ENCODE measurements at places on chromosomes 2 and 18.

DNA sequence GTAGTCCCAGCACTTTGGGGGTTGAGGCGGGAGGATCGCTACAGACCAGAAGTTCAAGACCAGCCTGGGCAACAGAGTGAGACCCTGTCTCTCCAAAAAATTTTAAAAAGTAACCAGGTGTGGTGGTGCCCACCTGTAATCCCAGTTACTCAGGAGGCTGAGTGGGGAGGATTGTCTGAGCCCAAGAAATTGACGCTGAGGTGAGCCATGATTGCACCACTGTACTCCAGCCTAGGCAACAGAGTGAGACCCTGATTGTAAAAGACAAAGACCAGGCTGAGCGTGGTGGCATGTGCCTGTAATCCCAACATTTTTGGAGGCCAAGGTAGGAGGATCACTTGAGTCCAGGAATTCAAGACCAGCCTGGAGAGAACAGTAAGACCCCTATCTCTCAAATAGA lies 7.8 kb downstream of the ST6GAL2 start:
- DNase-seq, result no peak

DNA sequence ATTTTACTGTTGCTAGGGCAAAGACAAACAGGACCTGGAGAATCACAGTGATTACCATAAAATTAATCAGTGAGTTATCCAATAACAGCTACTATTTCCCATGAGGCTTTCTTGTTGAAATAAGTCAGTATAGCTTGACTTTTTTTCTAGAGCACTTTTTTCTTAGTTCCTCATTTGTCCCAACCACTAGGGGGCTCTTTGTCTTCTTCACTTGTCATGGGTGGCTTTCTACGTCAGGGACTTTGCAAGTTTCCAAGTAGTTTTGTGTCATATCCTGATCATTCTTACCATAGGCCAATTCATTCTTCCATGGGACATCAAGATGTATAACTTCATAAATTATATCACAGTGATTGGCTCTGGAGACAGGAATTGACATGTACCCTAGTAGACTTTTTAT lies 1019.6 kb upstream of the PIK3C3 start:
- no peak for DNase-seq

DNA sequence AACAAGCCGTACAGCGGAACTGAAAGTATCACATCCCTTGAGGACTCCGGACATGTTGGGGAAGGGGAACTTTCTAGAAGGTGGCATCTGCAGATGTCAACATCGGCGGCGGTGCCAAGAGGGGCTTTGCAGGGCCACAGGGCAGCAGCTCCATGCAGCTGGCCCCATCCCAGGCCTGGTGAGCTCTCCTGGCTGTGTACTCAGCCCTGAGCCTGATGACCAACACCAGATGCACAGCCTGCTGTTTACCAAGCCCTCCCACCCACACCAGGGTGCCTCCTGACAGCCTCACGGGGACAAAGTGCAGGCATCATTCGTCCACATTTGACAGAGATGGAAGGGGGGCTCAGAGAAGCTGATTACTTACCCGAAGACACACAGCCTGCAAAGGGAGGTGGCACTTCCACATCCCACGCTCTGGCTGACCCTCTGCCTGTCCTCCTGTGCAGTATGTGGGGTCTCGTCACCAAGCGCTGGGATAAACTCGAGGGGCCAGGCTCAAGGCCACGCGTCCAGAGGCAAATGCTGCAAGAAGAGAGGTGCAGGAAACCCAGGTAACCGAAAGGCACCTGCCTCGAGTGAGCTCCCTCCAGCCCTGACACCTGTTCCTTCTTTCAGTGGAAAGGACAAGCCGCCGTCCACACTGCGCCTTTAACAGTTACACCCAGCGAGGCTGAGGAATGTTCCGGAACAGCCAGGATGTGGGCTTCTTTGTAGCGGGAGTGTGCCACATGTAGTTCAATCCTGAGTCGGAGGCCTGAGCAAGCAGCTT lies 69.0 kb upstream of the ASAP2 start:
- no peak for DNase-seq

DNA sequence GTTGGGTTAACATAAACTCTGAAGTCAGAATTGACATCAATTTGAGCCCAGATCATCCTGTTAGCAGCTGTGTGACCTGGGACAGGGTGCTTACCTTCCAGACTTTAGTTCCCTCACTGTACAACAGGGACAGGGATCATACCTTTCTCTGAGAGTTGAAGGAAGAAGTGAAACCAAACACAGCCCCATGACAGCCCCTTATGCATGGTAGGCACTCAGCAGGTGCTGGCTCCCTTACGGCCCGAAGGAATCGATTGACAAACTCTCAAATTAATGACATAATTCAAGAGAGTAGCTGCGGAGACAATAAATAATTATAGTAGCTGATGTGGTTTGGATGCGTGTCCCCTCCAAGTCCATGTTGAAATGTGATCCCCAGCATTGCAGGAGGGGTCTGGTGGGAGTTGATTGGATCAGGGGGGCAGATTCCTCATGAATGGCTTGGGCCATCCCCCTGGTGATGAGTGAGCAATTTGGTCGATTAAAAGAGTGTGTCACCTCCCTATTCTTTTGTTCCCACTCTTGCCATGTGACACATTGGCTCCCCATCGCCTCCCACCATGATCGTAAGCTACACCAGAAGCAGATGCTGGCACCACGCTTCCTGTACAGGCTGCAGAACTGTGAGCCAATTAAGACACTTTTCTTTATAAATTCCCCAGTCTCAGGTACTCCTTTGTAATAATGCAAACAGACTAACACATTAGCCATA lies 72.4 kb downstream of the ODC1 start:
- no peak for DNase-seq

- no peak for DNase-seq
Observed at GRCh38 chr18:23302851-23303527, 150.1 kb upstream of the RIOK3 start.

DNA sequence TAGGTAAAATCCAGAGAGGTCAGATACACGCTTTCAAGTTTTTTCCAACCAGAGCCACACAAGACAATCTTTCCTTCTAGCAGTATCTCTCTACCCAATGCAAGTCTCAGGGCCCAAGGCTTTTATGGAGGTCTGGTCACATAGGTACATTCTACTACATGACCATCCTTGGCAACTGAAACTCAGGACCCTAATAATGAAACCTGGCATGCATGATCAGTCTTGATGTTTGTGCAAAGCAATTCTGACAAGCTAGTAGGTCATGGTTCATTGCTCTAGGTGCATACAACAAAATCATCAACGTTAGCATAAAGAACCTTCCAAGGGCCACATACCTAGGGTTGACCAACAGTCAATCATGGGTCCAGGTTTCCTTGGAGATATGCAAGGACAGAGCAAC lies 33.2 kb upstream of the CCDC88A start:
- no peak for DNase-seq

GRCh38 chr2:66322506-66323260 lies 112.2 kb upstream of the MEIS1 start:
- DNase-seq, result no peak

DNA sequence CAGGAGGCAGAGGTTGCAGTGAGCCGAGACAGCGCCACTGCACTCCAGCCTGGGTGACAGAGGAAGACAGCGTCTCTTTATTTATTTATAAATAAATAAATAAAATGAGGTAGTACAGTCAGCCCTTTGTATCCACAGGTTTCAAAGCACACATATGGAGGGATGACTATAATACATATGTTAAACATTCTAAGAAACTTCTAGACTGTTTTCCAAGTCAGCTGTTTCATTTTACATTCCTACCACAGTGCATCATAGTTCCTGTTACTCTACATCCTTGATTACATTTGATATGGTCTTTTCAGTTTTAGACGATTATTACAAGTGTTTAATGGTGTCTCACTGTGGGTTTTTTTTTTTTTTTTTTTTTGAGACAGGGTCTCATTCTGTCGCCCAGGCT lies 157.6 kb downstream of the ATAD2B start:
- DNase-seq, result no peak

DNA sequence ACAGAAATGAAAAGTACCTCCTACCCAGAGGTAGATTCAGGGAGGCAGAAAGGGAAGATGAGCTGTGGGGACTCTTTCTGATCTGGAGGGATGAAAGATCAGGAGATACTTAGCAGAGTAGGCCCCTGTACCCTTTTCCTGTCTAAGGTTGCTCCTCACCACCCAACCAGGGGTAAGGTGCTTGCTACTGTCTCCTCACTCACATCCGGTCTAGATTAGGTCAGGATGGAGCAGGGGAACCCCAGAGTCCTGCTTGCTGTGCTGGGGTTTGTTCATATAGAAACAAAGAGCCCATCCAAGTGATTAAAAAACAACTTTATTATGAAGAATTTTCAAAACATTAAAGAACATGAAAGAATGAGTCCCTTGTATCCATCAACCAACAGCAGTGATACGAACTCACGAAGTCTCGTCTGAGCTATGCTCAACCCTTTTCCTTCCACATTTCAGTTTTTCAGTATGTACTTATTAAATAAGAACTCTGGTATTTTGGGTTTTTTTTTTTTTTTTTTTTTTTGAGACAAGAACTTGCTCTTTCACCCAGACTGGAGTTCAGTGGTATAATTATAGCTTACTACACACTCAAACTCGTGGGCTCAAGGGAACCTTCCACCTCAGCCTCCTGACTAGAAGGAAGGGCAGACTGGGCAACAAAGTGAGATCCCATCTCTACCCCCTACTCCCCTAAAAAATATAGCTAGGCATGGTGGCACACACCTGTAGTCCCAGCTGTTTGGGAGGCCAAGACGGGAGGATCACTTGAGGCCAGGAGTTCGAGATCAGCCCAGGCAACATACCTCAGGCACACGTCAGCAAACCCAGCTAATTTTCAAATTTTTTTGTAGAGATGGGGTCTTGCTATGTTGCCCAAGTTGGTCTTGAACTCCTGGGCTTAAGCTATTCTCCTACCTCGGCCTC lies 28.5 kb upstream of the MCFD2 start:
- DNase-seq, result no peak

DNA sequence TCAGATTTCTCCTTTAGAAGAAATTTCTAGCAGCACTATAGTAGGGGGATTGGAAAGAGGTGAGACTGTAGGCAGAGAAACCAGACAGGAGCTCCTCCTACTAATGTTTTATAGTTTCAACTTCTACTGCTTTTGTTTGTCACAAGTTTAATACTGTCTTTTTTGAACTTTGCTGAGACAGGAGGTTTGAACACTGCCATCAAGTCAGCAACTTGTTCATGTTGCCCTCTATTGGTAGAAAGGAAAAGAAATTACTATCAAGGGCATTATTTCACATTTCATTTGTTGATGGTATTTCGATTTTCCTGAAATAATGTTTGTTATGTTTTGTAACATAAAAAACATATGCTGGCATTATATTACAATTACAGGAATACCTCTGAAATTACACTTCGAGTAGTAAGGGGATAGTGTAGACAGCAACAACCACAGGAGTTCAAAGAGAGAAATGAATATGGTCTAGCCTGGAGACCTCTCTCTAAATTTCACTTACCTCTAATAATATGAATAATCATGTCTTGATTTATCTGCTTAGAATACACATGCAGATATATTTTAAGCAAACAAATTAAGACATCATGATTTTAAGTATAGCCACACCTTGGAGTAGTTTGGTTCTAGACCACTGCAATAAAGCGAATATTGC lies 12.4 kb upstream of the CCDC88A start:
- peak; percentile 49 for DNase-seq

GRCh38 chr2:174573621-174574081 lies 24.0 kb downstream of the WIPF1 start:
- no peak for DNase-seq

DNA sequence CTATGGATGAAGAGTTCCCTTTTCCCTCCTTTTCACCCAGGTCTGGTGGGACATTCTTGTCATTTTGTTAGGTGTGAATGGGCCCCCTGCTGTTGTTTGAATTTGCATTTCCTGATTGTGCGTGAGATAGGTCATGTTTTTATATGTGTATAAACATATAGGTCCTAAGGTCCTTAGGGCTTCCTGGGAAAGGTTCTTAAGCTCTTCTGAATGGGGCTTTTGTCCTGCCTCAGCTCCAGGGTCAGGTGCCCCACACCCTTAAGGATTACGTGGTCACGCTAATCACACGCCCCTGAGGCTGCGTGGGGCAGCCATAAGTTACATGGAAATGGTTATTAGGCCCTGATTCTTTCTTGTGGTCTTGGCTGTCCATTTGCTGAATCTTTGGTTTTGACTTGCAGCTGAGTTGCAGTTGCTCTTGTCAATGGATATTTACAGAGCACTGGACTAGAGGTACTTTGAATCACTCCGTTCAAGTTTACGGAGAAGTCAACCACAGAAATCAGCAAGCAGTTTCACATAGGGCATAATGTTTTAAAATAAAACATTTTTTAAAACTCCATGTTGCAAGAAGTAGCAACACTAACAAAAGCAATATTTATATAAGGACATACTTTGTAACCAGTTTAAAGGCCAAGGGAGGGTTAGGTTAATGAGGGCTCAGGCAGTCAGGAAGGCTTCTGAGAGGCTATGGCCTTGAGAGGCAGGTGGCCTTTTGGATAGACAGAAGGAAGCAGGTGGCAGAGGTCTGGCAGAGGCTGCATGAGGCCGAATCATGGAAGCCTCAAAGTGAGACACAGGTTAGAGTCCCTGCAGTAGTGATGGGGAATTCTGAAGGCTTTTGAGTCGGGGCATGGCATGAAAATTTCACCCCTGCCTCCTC lies 24.2 kb downstream of the LIPG start:
- no peak for DNase-seq

DNA sequence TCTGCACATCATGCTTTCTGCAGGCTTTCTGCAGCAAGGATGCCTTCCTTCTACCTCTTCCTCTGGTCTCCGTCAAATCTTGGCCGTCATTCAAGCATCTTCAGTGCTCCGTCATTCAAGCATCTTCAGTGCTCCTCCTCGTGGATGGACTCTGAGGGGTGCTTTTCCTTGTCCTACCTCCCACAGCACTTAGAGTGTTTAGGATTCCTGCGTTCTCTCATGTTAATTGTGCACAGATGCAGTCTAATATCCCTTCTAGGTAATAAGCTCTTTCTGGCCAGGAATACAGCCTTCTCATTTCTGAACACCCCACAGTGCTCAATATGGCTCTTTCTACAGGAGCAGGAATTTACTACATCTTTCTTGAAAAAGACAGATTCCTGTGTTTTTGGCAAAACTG lies 59.8 kb downstream of the ZNF236 start:
- DNase-seq, result no peak

DNA sequence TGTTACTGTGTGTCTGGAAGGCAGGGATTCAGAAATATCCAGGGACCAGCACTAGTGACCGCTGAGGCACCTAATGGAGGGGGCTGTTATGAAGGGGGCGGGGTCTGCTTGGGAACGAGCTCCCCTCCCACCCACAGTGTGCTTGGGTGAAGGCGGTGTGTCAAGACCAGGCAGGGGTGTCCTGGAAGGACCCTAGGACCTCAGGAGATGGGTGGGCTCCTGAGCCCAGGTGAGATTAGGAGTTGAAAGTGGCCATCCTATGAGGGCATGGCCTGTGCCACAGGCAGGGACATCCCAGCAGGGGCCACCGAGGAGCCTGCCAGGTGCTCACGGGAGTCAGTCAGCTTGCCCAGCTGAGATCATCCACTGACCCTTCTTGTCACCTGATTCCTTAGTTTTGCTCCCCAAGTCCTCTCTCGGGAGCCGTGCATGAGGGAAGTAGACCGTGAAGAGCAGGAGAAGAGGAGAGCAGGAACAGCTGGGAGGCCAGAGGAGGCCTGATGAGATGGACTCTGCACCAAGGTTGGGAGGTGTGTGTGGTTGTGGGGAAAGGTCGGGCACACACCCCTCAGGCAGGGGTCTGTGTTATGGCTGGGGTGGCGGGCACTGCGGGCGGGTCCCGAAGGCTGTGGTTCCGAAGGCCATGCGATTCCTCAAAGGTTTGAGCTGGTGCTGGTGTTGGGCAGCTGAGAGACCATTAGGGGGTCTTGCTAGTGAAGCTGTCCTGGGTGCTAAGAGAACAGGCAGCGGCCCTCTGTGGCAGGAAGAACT lies 180.9 kb upstream of the HS6ST1 start:
- DNase-seq, result no peak
